ENCODE measurements at places on chromosomes 2 and 18.
A peak's percentile ranks its signal among the peaks of the same experiment; 100 is the strongest.

- no peak for DNase-seq
Observed at GRCh38 chr2:165467921-165468320, 1.6 kb upstream of the CSRNP3 start.

- no peak for DNase-seq
Observed at GRCh38 chr18:12492907-12493306, 85.2 kb downstream of the PRELID3A start.

DNA sequence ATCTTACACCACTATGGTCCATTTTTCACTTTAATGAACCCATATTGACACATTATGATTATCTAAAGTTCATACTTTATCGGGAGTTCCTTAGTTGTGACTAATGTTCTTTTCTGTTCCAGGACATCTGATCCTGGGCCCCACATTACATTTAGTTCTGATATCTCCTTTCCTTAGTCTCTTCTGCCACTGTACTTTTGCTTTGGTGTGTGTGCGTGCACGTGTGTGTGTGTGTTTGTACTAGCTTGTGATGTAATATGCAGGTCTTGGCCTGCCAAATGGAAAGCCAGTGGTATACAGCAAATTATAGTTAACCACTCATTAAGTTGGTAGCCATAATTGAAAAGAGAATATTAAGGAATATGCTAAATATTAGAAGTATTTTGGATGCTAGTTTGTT, 88.0 kb downstream of the CDC42EP3 start:
- DNase-seq: no peak

DNA sequence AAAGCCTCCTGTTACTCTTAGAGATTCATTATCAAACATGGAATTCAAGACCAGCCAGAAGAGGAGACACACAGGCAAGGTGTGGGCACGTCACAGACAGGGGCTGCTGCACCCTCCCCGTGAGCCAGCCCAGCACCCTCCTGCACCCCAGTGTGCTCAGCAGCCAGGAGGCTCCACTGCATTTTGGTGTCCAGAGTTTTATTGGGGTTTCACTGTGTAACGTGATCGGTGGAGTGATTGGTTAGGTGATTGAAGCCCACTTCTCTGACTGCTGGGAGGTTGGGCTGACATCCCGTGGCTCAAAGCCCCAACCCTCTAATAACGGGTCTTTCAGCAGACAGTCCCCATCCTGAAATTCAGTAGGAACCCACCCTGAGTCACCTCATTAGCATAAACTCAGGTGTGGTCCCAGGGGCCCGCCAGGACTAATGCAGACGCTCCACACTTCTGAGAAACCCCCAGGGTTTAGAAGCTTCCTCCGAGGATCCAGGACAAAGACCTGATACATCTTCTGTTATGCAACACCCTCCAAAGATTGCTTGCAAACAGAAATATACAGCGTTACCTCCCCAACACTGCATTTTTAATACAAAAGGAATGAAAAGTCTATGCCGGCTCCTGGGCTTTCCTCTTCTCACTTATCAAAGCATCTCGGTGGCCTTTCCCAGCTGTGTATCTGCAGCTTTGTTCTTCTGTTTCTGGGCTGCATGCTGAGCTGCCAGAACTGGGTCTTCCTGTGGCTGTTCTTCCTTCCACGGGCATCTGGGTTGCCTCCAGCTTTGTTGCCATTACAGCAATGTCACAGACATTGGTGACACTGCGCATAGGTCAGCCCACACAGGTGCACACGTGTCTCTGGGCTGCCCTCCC, 43.7 kb upstream of the SNED1 start:
- DNase-seq: no peak

GRCh38 chr2:236162031-236162845, 5.9 kb downstream of the GBX2 start:
- no peak for DNase-seq

GRCh38 chr2:55088400-55088799, 38.1 kb upstream of the RTN4 start:
- no peak for DNase-seq

DNA sequence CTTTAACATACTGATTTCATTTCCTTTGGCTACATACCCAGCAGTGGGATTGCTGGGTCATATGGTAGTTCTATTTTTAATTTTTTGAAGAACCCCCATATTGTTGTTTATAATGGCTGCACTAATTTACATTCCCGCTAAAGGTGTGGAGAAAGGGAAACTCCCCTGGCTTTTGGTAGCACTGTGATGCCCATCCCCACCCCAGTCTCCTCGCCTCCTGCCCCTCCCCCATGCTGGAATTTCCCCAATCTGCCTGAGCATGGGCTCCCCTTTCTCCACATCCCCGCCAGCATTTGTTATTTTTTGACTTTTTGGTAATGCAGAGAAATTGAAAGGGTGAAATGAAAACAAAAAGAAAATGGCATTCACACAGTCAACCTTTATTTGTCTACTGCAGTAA, 30.0 kb upstream of the SULT1C4 start:
- no peak for DNase-seq

DNA sequence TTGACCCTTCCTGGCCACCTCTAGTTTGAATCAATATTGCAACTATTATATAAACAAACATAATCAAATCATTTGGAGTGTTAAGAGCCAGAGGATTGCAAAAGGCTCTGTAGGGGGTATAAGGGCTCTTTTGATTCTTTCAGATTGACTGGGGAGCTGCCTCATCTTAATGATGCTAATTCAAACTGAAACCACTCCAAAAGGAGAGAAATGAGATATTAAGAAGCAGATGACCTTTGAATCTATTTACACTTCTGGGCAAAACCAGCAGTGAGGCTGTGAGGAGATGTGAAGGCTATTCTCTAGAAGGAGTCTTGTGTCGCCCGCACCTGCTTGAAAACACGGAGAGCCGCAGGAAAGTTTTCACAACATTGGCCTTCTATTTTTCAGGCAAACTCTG, 311.2 kb upstream of the CRIM1 start:
- DNase-seq: no peak

GRCh38 chr2:237482485-237482884, 4.6 kb upstream of the MLPH start:
- DNase-seq: no peak

DNA sequence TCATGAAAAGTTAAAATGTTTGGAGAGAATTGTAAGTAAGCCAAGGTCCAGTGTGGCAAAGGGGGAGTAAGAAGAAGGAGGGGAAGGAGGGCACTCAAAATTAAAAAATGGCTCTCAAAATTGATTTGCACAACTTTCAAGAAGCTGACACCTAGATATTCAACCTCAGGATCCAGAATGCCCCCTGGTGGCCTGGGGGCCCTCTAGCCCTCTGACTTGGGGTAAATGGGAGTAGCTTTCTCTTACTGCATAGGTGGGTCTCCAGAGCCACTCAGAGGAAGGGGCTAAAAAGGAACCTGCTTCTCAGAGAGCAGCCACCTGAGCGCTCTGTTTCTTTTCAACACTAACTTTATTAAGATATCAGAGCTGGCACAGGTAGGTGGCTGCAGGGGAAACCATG, 968.5 kb downstream of the BCL11A start:
- no peak for DNase-seq

DNA sequence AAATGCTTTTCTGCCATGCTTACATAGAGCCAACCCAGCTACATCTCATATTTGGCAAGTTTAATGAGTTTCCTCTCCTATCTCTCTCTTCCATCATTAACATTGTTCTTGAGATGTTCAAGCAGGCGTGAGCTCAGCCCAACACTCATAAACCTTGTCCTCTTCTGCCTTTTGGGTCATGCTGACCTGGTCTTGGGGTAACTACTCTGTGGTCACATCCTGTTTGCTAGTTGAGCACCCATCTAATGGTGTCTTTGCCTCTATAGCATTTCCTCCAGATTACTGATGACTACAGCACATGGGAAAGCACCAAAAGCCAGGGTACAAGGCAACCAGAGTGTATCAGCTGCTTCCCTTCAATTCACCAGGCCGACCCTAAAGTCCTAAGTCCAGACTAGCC, 366.9 kb upstream of the HNRNPA3 start:
- no peak for DNase-seq

- no peak for DNase-seq
Observed at GRCh38 chr18:78126536-78126935, 853.1 kb upstream of the SALL3 start.

- DNase-seq: no peak
Observed at GRCh38 chr2:34003795-34004194, 404.7 kb upstream of the FAM98A start.

DNA sequence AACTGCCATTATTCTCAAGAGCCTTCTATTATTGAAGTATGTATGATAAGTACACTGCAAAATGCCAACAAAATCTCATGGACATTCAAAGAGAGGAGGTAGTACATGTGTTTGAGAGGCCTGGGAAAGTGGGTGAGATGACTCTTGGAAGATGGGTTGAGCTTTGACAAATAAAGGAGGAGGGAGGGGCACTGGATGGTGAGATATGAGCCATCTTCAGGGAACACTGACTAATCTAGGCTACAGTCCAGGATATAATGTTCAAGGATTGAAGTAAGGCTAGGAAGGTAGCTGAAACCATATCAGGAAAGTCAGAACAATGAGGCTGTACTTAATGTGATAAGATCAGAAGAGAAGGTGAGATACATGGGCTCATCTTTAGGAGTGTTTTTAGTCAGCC, 559.7 kb downstream of the ZEB2 start:
- no peak for DNase-seq

DNA sequence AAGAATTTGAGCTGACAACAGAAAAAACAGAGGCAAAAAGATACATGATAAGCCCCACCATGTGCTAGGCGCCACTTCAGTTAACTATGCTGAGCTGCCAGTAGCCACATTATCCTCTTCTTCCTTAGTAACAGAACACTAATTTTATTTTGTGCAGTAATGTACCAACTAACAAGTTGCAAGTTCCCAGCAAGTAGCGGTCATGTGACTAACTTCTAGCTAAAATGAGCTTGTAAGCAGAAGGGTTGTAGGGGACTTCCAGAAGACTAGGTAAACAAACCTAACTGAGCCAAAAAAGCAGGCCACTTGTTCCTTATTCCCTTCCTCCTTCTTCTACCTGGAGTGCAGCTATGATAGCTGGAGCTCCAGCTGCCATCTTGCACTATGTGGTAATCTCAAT, 75.5 kb downstream of the DTNB start:
- no peak for DNase-seq

DNA sequence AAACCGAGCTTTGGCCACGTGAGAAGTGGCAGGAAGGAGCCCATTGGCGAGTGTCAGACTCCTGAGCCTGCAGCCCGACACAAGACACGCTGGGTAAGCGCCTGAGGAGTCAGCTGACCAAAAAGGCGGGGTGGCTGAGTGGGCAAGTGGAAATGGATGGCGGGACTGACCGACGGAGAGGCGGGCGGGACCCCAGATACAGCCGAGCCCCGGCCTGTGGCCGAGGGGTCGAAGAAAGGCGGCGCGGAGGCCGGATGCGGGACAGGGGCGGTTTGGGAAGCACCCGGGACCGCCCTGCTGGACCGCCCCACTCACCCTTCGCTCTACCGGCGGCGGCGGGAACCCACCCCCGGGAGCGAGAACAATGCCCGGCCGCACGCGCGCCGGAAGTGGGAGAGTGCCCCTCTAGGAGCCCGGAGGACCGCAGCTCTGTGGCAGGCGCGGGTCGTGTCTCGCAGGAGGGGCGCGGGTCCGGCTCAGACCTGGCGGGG, 22.8 kb downstream of the ZSCAN30 start:
- DNase-seq: peak; percentile 38

- DNase-seq: no peak
Observed at GRCh38 chr2:164714471-164714870, 93.2 kb upstream of the GRB14 start.

DNA sequence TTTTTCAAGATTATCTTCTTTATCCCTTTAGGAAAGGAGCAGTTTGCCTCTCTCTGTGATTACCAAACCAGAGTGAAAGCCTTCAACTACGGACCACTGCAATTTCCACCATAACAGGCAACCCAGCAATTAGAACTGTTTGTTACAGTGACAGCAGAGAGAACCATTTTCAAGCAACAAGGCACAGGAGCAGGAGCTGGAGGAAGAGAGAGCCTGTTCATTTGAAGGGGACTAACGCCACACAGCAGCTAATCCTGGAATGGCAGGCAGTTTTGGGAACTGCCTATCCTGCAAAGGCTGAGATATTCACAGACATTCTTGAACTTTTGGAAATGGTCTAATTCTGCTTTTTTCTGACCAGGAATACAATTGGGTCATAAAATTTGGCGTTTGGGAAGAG, 1541.9 kb upstream of the PIK3C3 start:
- no peak for DNase-seq

DNA sequence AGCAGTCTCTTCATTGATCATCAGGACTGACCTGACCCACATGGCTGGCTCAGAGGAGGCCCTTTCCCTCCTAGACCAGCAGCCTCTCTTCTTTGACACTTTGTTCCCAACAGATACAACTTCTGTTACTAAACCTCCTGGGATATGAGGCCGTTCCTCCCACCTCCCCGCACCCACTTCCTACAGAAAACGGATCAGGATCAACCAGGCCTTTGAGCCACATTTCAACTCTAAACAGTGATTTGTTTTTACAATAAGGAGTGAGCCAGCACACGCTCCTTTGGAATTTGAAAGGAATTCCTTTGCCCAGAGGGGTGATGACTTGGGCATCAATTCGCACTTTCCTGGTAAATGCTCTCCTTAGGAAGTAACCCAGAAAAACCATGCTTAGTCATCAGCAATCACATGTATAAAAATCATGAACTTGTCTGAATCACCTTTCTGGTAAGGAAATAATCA, 180.4 kb downstream of the FAM124B start:
- DNase-seq: no peak

DNA sequence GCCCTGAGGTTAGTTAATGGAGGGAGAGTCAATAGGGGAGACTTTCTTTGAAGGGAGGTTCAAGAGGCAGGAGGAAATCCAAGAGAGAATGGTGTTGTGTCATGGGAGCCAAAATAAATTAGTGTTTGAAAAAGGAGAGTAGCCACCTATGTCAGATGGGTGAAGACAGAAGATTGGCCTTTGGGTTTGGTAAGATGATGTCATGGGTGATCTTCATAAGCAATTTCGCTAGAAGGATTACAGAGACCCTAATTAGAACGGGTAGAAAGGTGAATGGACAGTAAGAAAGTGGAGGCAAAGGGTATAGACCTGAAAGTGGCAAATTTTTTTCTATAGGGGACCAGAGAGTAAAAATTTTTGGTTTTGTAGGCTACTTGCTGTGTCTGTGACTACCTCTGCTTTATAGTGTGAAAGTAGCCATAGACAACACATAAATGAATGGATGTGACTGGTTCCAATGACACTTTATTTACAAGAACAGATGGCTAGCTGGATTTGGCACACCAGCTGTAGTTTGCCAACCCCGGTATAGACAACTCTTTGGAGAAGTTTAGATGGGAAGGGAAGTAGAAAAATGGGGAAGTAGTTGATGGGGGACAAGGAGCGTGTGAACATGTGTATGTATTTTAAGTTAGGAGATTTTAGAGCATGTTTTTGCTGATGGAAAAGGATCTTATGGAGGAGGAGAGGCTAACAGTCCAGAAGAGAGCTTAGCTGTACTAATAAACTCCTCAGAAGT, 9.3 kb downstream of the STAMBP start:
- DNase-seq: no peak

GRCh38 chr2:159880729-159881128, 82.7 kb upstream of the CD302 start:
- DNase-seq: no peak

- DNase-seq: no peak
Observed at GRCh38 chr2:148255929-148256328, 235.0 kb downstream of the MBD5 start.

- no peak for DNase-seq
Observed at GRCh38 chr18:5455674-5456073, 88.1 kb downstream of the EPB41L3 start.

GRCh38 chr2:96491860-96492497, 13.2 kb downstream of the NEURL3 start:
- no peak for DNase-seq

- DNase-seq: no peak
Observed at GRCh38 chr2:195513119-195513518, 143.9 kb upstream of the SLC39A10 start.

- DNase-seq: no peak
Observed at GRCh38 chr18:58996131-58996641, 131.5 kb downstream of the ZNF532 start.

- no peak for DNase-seq
Observed at GRCh38 chr2:77156599-77156998, 365.6 kb downstream of the LRRTM4 start.

Measured in stimulated activated CD4-positive, alpha-beta T cell treated with anti-CD3 and anti-CD28 coated beads, Interleukin-12 subunit alpha, Interleukin-12 subunit beta, amount 100 ng/mL, for 24 hours (primary cell).